GM12891 (cell line): ENCODE measurements at places on chromosomes 2 and 18.

DNA sequence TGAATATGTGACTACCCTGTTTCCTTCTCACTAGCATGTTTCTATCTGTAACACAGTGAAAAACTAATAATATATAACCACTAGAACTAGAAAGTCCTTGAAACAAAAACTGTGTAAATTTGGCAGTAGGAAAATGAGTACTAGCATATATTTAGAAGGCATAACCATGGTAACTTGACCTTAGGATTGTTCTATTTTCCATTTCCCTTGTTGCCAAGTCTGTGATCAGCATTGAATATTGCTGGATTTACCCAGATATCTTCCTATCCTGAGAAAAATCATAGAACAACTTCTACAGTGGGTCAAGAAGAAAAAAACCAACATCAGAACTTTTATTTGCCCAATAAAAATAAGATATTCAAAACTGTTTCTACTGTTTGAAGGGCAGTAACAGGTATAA lies 563.9 kb upstream of the NRXN1 start:
- DNase-seq: no peak

GRCh38 chr2:111666160-111666559 lies 217.8 kb downstream of the ANAPC1 start:
- DNase-seq: no peak

- DNase-seq: no peak
Measured at GRCh38 chr2:41791523-41791922, 256.3 kb upstream of the PKDCC start.

GRCh38 chr2:15720561-15721307 lies 129.1 kb downstream of the DDX1 start:
- no peak for DNase-seq

DNA sequence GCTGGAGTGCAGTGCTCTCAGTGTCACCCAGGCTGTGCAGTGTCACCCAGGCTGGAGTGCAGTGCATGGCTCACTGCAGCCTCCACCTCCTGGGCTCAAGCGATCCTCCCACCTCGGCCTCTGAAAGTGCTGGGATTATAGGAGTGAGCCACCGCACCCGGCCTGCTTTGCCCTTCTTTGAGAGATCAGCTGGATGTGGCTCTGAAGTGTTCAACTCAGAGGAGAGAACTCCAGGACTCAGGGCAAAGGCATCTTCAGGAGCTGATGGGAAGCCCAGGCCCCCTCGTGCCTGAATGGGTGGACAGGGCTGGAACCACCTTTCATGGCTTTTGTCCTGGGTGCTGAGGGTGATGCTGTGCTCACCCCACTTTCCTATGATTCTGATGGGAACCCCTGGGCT lies 52.0 kb upstream of the HAAO start:
- DNase-seq: no peak

GRCh38 chr2:156532989-156533388 lies 96.8 kb downstream of the GPD2 start:
- no peak for DNase-seq

DNA sequence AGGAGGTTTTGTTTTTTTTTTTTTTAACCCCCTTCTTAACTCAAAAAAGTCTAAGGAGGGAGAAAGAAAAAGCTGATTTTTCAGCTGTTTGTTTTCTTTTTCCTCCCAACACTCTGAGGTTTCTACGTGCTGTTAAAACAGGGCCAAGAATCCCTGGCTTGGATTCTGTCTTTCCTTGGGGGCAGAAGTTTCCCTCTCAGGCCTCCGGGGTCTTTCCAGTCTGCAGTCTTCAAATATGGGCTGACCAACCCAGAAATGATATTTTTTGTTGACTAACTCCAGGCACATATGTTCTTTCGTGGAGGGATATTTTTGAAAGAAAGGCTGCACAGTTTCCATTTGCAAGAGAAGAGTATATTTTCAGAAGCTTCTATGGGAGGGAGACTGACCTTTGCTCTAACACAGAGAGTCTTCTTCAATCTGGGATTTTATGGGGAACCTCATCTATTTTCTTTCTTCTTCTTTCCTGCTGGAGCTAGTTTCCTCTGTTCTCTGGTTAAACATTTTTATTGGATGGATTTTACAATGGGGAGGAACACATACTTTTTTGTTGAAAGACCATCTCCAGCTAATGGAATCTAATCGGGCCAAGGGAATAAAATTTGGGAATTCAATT lies 93.3 kb upstream of the SPRED2 start:
- no peak for DNase-seq

DNA sequence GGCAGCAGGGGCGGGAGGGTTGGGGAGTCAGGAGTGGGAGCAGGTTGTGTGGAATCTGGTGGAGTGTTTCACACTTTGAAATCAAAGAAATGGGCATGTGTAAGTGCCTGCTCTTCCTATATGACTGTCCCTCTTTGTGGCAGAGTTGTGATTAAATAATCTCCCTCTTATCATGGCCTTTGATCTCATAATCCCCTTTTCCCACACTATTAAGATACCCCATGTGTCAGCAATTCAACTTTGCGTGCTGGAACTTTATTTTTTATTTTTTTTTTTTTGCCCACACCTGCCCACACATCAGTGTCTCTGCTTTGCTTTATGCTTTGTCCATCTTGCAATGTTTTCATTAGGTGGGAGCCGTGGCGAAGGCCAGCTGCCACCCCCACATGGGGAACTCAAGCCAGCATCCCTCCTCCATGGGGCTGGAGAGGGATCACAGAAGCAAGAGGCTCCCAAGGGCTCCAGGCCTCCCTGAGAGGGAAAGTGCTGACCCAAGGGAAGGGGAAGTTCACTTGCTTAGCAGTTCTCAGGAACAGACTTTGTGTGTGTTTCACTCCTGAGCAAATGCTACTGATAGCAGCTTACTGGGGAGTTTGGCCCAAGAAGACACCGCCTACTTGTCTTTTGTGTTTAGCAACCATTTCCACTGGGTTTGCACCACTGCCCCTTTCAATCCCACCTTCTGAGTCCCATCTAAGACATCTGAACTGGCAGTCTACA lies 243.4 kb downstream of the BCL11A start:
- DNase-seq: no peak

- DNase-seq: no peak
Measured at GRCh38 chr2:64581018-64581417, 56.9 kb downstream of the AFTPH start.

DNA sequence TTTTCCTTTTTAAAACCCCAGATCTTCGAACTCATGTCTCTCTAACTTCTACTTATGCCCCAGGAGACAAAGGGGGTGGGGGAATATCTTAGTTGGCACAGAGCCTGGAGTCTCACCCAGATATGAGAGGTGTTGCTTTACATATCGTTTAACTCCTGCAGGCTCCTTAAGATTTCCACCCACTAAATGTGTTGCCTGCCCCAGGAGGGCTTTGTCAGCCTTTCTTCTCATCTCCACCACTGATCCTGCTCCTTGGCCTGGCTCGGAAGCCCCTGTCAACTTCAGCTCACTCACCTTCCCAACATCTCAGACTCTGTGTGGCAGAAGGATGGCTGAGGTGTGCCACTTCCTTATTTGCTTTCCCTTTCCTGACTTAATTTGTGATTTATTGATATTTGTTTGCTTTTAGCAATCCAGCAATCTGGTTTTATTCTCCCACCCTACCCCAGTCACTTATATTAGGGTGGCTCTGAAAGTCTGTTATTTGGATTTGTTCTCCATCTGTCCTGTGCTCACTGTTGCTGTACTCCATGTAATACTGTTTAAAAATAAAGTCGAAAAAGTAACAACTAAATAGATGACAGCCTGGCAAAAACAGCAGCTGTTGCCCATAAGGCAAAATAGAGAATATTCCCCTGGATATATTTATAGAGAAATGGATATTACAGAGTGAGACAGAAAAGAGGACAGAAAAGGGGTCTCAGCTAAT lies 200.6 kb downstream of the ZBTB7C start:
- no peak for DNase-seq

GRCh38 chr2:172969609-172970008 lies 106.0 kb upstream of the MAP3K20 start:
- DNase-seq: no peak

- DNase-seq: no peak
Measured at GRCh38 chr2:209422191-209422754, 1.6 kb upstream of the MAP2 start.

GRCh38 chr2:54081574-54081973 lies 33.8 kb upstream of the ACYP2 start:
- DNase-seq: peak; percentile 28

- DNase-seq: no peak
Measured at GRCh38 chr2:226295681-226296080, 503.9 kb downstream of the IRS1 start.

DNA sequence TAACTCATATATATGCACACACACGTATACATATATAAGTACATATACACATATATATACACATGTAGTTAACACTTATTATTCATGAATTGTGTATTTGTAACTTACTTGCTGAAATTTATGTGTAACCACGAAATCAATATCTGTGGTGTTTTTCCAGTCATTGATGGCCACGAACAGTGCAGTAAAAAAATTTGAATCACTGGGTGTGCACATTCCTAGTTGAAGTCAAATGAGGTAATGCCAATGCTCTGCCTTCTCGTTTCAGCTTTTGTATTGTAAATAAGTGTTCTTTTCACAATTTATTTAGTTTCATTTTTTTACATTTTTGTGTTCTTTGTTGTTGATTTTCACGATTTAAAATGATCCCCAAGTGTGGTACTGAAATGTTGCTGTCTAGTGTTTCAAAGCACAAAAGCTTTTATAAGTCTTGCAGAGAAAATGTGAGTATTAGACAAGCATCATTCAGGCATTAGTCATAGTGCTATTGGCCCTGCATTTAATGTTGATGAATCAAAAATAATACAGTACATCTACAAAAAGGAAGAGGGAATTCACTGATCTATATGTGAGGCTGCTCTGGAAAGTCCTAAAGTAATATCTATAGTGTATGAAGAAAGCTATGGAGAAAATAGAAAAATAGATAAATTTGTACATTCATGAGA lies 419.0 kb downstream of the DSC3 start:
- DNase-seq: no peak

- no peak for DNase-seq
Measured at GRCh38 chr18:452816-453215, 47.7 kb downstream of the COLEC12 start.
